Caki2 (cell line): ENCODE measurements at places on chromosomes 1 and 21. TPM values are rescaled to one million over a fixed set of nuclear protein-coding genes. Genes with fewer than 3 reads are reported as not detected.

Gene KLF17
- not detected in 2 replicates for total RNA-seq

Gene KDF1
- total RNA-seq = 0.61 and 0.96 TPM in 2 replicates

DNA sequence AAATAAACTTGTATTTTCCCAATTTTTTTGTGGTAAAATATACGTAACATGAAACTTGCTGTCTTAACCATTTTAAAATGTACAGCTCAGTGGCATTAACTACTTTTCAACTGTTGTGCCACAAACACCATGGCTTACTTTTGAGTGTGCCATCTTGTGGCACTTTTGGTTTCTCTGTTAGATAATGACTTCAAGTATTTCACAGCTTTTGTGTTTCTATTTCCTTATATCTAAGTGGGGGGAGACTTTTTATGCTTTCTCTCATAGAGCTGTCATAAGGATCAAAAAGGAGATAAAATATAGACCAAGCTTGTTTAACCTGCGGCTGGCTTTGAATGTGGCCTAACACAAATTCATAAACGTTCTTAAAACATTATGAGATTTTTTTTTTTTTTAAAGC is 44.3 kb downstream of the CDC14A start:
- DNase-seq = no peak

DNA sequence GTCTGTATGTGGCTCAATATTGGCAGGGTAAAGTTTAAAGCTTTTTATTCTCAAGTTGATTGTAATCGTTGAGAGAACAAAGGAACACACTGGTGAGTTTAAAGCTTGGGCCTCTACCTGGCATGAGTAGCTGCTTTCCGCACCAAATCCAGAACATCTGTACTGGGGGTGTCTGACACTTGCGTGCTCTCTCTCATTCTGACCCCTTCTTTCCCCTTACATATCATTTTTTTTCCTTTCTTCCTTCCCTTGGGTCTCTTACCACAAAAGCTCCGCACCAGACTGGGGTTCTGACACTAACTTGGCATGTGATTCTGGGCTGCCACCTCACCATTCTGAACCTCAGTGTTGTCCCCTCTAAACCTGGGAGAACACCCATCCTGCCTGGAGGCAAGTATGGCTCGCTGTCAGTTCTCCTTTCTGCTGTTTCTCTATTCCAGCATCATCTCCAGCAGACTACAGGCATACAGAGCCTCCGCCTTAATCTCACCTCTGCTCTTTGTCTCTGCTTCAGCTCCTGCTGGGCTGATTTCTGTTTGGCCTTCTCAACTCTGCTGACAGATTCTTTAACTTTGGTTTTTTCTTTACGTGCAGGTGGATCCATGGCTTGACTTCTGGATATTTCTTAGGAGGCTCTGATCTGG is 859 bp upstream of the ERMAP start:
- peak; percentile 3 for DNase-seq

DNA sequence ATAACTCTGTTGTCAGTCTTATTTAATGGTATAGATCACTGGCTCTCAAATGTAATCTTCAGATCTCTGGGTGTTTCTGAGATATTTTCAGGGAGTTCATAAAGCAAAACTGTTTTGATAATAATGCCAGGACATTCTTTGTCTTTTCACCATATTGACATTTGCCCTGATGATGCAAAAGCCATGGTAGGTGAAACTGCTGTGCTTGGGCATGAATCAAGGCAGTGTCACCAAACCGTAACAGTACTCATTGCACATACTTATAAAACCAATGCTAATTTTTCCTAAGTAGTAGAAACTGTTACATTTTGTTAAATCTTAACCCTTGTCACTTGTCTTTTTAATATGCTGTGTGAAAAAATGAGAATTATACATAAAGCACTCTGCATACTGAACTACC is 76.0 kb downstream of the RPS6KC1 start:
- DNase-seq = no peak

DNA sequence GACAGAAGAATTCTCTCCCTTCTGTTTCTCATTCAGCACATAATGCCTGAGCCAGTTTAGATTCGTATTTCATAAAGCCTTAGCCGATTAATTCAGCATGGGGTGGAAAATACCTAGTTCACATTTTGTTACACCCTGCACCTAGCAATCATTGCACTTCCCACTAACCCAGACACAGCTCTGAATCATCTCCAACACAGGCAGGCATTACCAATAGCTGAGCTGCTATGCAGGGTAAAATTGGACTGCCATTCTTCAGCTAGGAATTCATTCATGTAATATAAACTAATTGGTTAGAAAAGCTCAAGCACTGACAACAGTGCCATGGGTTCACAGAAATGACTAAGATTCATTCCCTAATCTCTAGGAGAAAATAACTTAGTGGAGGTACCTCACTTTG is 26.9 kb upstream of the NKAIN1 start:
- DNase-seq = no peak

DNA sequence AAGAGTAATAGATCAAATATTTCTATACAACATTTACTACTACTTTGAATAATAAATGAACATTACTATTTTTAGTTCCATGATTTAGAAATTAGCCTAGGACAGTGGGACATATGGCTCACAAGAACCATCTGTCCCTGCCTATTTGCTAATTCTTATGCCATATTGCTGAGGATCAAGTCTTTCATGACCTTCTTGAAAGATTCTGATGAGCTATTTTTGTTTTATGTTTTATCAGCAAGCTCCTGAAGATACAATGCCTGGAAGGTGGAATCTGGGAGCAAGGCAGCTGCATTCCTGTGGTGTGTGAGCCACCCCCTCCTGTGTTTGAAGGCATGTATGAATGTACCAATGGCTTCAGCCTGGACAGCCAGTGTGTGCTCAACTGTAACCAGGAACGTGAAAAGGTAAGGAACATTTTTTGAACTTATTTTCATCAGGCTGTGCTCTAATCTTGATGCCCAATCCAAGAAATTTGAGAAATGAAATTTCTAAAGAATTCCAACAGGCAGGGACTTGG is 326.7 kb downstream of the PAPPA2 start:
- peak; percentile 17 for DNase-seq

DNA sequence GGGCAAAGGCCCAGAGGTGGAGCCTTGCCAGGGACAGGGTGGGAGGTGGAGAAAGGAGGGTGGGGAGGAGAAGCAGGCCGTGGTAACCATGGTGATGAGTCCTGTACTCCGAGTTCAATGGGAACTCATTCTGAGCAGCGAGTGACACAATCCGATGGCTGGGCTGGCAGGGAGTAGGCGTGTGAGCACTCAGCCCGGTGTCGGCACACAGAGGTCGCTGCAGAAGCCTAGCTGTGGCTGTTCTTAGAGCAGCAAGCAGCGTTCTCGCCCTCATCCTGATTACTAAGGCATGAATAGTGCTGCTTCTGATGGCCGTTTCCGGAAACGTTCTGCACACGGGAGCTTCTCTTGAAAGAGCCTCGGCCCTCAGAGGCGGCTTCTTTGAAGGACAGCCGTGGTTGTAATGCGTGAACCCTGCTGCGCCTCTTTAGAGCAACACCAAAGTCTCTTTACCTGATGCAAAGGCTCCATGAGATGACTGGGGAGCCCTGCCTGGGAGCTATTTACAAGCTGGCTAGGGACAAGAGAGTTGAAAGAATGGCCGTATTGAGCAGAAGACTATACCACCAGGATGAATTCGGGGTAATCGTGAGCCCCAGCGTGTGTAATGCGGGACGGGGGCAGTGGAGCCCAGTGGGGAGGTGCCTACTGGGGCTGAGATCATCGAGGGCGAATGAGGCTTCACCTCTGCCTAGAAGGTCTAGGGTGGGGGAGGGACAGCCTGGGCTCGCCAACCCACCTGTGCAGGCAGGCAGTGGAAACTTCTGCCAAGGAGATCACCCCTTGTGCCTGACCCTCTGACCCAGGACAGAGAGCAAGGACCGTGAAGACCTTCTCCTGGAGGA is 72.8 kb upstream of the PAX7 start:
- DNase-seq = no peak

GRCh38 chr1:184499616-184500015 is 112.8 kb downstream of the C1orf21 start:
- DNase-seq = no peak

DNA sequence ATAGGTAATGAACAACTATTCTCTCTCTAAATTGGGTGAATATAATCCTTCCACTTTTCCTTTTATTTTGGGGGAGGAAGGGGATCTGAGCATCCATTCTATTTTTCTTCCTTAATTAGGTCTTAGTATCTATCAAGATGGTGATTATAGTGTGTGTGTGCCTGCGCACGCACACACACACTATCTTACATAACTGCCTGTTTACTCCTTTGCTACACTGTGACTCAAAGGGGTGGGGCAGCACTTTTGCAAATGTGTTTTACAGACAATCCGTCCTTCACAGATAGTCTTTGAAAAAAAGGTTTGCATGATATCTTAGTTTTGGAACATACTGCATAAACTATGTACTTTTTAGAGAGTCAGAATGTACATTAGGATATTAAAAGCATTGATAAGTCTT is 191.5 kb downstream of the SDCCAG8 start:
- DNase-seq = no peak

DNA sequence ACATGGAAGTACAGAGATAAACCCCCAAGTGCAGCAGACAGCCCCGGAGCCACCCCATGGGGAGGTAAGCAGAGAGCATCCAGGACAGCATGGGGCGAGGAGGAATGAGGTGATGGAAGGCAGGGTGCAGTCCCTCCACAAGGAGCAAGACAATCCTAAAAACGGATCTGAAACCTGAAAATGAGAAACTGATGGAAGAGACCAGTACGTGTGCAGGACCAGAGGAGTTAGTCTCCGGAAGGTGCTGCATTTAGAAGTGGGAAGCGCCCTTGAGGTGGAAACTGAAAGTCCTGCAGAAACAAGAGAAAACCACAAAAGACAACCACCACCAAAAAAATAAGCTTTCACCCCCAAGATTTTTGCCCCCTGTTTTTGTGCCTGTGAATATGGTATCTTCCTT is 17.4 kb upstream of the DDOST start:
- DNase-seq = no peak
